Activated T-helper 2 cell treated with anti-CD3 and anti-CD28 coated beads, Interferon-gamma antibody, Interleukin-2, Interleukin-4, amounts not matched to agents 10 μg/mL and 5 μg/mL and 100 μg/mL, durations not matched to agents 14 hours and 24 hours and 36 hours (primary cell): ENCODE measurements at places on chromosomes 16 and 17.
A peak's percentile ranks its signal among the peaks of the same experiment; 100 is the strongest.

DNA sequence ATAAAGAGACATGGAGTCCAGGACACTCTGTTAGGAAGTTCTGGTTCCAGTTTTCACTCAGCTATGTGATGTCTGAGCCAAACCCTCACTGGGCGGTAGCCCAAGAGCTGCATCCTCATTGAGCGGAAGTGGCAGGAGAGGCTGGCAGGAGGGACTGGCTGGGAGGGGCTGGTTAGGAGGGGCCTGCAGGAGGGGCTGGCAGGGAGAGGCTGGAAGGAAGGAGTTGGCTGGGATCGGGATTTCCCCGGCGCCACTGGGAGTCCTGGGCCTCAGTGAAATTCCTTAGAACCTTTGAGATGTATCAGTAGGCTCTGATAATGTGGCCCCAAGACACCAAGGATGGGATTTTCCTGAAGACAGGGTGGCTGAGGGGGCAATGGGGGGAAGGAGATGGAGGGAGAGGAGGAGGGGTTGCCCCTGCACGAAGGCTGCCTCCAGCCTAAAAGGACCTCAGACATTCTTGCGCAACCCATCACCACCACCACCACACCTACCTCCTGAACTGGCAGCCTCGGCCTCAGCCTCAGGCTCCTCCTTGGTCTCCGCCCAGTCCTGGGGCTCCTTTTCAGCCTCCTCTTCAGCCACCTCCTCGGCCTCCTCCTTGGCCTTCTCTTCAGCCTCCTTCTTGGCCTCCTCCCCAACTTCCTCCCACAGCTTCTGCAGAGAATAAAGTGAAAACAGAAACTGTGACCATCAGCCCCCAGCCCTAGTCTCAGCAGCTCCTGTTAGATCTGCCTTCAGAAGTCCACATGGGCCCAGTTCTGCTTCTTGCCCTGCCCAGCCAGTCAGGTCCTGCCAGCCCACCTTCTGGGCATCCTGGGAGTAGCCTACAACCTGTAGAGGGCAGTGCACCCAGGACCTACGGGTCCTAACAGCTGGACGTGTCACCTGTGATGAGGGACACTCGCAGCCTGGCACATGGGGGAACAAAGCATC is 31.7 kb downstream of the CNGB1 start:
- H3K27ac ChIP-seq: no peak overlapping the region
- peaks cover 4% of the 10 kb centered on the region for H3K27me3 ChIP-seq
- no peak for DNase-seq
- no peaks in the 10 kb centered on the region for H3K36me3 ChIP-seq
- no peaks in the 10 kb centered on the region for H3K4me1 ChIP-seq

- H3K4me1 ChIP-seq: no peaks in the 10 kb centered on the region
- H3K27me3 ChIP-seq: peaks cover 39% of the 10 kb centered on the region
- DNase-seq: no peak
- no peaks in the 10 kb centered on the region for H3K36me3 ChIP-seq
- H3K27ac ChIP-seq: no peak overlapping the region
- H3K4me3 ChIP-seq: no peak overlapping the region
These were observed 19.0 kb downstream of the SMPD3 start for GRCh38 chr16:68429076-68429854.

DNA sequence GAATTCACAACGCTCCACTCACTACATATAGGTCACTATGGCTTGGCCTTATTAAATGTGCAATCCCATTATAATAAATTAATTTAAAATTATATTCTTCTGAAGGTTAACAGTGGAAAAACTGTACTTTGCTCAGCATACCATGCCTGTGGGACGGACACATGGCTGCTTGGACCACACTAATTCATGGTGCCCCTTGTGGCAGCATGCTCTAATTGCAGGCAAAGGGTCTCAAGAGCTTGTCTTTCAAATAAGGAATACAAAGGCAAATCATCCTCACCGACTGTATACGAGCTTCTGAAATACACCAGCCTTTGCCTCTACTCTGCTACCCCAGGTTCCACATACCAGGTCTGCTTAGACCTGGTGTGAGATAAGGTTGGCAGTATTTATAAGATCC is 11.7 kb downstream of the SMPD3 start:
- peaks cover 5% of the 10 kb centered on the region for H3K4me1 ChIP-seq
- no peak for DNase-seq
- no peak overlapping the region for H3K27ac ChIP-seq
- peaks cover 46% of the 10 kb centered on the region for H3K27me3 ChIP-seq

DNA sequence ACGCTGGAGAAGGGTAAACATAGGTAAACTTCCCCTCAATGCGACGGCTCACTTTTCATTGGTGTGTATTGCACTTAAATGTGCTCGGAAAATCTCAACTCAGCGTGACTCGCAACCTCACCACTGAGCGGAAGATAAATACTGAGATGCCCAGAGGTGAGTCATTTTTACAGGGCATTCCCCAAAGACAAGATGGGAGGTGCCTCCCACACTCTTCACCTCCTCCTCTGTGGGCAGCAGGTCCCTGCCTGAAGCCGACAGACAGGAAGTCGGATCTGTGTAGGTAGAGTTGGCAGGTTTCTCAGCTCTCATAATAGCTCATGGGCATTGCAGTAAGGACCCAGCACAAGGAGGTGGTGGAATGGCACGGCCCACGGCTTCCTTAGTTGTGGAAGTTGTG is 274.6 kb upstream of the HSBP1 start:
- H3K36me3 ChIP-seq: no peaks in the 10 kb centered on the region
- no peaks in the 10 kb centered on the region for H3K27me3 ChIP-seq
- no peak overlapping the region for H3K4me3 ChIP-seq
- H3K4me1 ChIP-seq: no peaks in the 10 kb centered on the region
- H3K27ac ChIP-seq: no peak overlapping the region

GRCh38 chr17:80364091-80364691 is 50.8 kb upstream of the ENDOV start:
- no peaks in the 10 kb centered on the region for H3K27me3 ChIP-seq
- H3K27ac ChIP-seq: no peak overlapping the region
- peaks cover 89% of the 10 kb centered on the region for H3K36me3 ChIP-seq
- H3K4me1 ChIP-seq: no peaks in the 10 kb centered on the region

DNA sequence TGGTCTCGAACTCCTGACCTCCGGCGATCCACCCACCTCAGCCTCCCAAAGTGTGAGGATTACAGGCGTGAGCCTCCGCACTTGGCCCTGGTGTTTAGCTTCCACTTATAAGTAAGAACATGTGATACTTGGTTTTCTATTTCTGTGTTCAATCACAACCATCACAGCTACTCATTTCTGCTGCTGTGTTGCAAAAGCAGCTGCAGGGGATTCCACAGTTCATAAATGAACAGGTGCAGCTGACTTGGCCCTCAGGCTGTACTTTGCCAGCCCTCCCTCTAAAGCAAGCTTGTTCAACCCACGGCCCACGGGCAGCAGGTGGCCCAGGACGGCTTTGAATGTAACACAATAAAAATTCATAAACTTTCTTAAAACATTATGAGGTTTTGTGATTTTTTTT is 79.2 kb downstream of the SLC39A11 start:
- no peaks in the 10 kb centered on the region for H3K27me3 ChIP-seq
- no peak overlapping the region for H3K4me3 ChIP-seq
- no peaks in the 10 kb centered on the region for H3K36me3 ChIP-seq
- peaks cover 11% of the 10 kb centered on the region for H3K4me1 ChIP-seq
- no peak overlapping the region for H3K27ac ChIP-seq
- DNase-seq: no peak

- H3K4me3 ChIP-seq: no peak overlapping the region
- H3K27ac ChIP-seq: no peak overlapping the region
- H3K27me3 ChIP-seq: no peaks in the 10 kb centered on the region
- peaks cover 66% of the 10 kb centered on the region for H3K36me3 ChIP-seq
- H3K4me1 ChIP-seq: peaks cover 71% of the 10 kb centered on the region
These were observed 61.8 kb downstream of the SMG6 start for GRCh38 chr17:2241823-2242222.

- no peaks in the 10 kb centered on the region for H3K4me1 ChIP-seq
- no peaks in the 10 kb centered on the region for H3K27me3 ChIP-seq
- no peak for DNase-seq
- H3K4me3 ChIP-seq: no peak overlapping the region
- no peak overlapping the region for H3K27ac ChIP-seq
- H3K36me3 ChIP-seq: peaks cover 11% of the 10 kb centered on the region
These were observed 45.6 kb downstream of the TIMM22 start for GRCh38 chr17:1042486-1042885.

DNA sequence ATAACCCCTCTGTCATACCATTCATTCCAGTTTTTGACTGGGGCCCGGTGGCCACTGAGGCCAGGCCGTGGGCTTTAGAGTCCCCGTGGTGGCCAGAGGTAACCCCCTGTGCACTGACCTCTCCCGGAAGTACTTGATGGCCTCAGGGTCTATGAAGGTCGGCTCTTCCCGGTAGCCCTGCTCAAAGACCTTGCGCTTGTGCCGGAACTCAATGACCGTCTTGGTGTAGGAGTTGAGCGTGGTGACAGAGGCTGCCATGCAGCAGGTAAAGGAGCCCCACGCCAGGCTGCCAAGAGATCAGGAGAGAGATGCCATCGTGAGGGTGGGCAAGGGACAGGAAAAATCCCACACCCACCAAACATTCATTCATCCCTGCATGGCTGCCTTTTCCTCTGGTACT is 234.8 kb downstream of the GSG1L start:
- no peak overlapping the region for H3K4me3 ChIP-seq
- no peak overlapping the region for H3K27ac ChIP-seq
- DNase-seq: no peak
- peaks cover 2% of the 10 kb centered on the region for H3K27me3 ChIP-seq
- no peaks in the 10 kb centered on the region for H3K4me1 ChIP-seq

- peaks cover 40% of the 10 kb centered on the region for H3K36me3 ChIP-seq
- peak overlapping the region; percentile 96 for H3K4me3 ChIP-seq
- peaks cover 71% of the 10 kb centered on the region for H3K4me1 ChIP-seq
These were observed 2.0 kb upstream of the SLFN5 start for GRCh38 chr17:35240861-35241260.

DNA sequence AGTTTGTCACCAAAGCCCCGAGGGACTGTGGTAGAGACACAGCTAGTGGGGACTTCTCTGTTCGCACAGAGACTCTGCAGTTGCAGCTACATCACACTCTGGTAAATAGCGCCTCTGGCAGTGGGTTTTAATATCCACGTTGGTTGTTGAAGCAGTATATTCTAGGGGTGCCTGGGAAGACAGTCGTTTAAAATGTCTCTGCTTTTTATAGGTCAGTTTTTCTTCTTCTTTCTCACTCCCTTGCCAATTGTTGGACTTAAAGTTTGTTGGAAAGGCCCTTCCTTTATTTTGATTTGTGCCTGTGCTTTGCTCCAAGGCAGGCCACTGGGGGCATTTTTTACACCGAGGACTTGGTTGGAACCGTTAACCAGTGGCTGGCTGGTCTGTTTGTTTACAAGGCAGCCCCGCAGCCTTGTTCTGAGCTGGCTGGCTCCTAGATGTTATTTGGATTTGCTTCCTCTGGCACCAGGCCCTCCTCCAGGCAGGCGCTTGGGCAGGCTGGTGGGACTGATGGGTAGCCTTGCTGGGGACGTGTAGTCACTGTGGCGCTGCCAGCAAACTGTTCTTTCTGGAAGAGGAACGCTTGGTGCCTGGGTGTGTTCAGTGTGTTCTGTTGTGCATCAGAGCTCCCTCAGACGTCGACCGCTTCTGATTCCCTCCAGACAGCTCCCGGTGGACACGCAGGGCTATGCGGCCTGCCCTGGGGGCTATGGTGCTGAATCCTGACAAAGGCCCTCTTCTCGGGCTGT is 218.2 kb upstream of the CHMP6 start:
- no peak for DNase-seq
- H3K27ac ChIP-seq: peak overlapping the region; percentile 85
- no peak overlapping the region for H3K4me3 ChIP-seq
- peaks cover 68% of the 10 kb centered on the region for H3K4me1 ChIP-seq
- peaks cover 67% of the 10 kb centered on the region for H3K36me3 ChIP-seq
- no peaks in the 10 kb centered on the region for H3K27me3 ChIP-seq

GRCh38 chr16:84683691-84684591 is 15.9 kb upstream of the USP10 start:
- H3K4me1 ChIP-seq: peaks cover 9% of the 10 kb centered on the region
- H3K27ac ChIP-seq: no peak overlapping the region
- peaks cover 30% of the 10 kb centered on the region for H3K27me3 ChIP-seq
- no peak for DNase-seq
- H3K36me3 ChIP-seq: no peaks in the 10 kb centered on the region

DNA sequence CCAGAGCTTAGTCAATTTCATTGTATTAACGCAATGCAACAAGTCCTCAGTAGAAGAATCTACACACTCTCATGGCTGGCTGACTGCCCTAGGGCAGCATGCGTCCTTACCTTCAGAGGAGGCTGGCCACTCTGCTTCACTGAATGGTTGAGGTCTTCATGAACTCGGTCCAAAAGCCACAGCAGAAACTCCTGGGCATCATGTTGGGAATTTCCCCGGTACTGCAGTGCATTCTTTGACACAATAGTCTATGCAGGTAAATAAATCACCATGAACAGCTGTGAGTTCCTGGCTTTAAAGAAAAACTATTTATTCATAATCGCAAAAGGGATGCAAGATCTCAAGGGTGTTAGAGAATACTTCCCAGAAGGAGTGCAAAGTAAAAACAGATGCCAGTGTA is 41.3 kb downstream of the USP31 start:
- no peak overlapping the region for H3K27ac ChIP-seq
- H3K36me3 ChIP-seq: no peaks in the 10 kb centered on the region
- DNase-seq: no peak
- no peaks in the 10 kb centered on the region for H3K4me1 ChIP-seq
- H3K4me3 ChIP-seq: no peak overlapping the region

GRCh38 chr17:42340691-42341127 is 47.5 kb downstream of the STAT3 start:
- peak overlapping the region; percentile 66 for H3K4me3 ChIP-seq
- no peak for DNase-seq
- H3K27me3 ChIP-seq: no peaks in the 10 kb centered on the region
- H3K36me3 ChIP-seq: peaks cover 79% of the 10 kb centered on the region
- H3K4me1 ChIP-seq: peaks cover 57% of the 10 kb centered on the region

DNA sequence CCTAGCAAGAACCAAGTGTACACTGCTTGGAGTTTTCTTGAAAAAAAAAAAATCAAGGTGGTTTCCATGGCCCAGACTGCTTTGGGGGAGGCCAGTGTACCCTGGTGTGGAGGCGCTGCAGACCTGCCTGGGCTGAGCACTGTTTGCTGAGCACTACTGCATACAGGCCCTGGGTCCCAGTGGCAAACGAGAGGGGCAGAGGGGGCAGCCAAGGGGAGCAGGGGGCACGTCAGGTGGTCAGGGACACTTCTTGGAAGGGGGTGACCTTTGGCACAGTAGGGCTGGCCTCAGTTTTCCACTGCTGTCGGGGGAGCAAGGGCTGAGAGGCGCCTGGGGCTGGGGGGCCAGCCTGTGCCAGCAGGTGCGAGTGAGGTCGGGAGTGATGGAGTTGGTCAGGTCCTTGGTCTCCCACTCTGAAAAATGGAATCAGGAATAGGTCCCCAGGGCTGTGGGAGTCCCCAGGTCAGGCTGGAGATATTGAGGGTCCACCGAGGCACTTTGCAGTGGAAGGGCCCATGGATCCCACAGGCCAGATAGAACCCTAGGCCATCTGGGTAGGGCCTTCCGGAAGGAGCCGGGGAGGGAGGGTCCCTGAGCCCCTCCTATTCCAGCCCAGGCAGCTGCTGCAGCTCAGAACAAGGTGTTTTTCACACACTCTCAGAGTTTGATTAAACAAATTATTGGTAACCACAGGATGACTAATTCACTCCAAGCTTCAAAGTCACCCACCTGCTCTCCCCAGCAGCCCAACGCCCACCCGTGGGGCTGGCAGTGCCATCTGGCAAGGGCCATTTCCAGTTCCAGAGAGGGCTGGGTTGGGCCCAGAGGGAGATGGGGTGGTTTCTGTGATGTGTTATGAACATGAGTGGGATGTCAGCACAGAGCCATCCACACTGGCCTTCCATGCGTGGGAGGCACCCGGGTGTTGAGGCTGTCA is 3.5 kb downstream of the ZFPM1 start:
- H3K27ac ChIP-seq: peak overlapping the region; percentile 91
- peak overlapping the region; percentile 68 for H3K4me3 ChIP-seq
- DNase-seq: no peak
- H3K4me1 ChIP-seq: peaks cover 30% of the 10 kb centered on the region
- no peaks in the 10 kb centered on the region for H3K36me3 ChIP-seq

- no peak overlapping the region for H3K27ac ChIP-seq
- no peaks in the 10 kb centered on the region for H3K27me3 ChIP-seq
- no peak for DNase-seq
These were observed 19.0 kb upstream of the OSGIN1 start for GRCh38 chr16:83933885-83934683.
